Suppressor macrophage treated with lipopolysaccharide for 1 hour (primary cell): ENCODE measurements at places on chromosomes 12 and 14.

DNA sequence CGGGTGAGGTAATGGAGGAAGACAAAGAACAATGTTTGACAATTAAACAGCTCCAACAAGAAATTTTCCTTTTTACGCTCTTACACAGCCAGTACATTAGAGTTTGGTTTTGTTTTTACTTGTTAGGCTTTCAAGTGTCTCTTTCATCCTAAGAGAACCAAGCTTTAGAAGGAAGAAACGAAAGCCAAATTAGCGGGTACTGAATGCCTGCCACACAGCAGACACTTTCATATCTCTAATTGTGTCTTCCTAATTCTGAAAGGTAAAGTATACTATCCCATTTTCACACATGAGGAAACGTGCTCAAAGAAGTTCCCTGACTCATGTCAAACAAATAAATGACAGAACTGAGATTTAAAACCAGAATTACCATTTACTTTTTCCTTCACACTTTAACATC, 65.0 kb downstream of the CDK17 start:
- DNase-seq = no peak

GRCh38 chr12:3222979-3223378, 145.8 kb downstream of the TSPAN9 start:
- no peak for DNase-seq

- DNase-seq = peak; percentile 14
These were observed 932.3 kb downstream of the FLRT2 start for GRCh38 chr14:86462193-86462753.

GRCh38 chr12:118979763-118980406, 1.5 kb upstream of the SRRM4 start:
- peak; percentile 68 for DNase-seq

DNA sequence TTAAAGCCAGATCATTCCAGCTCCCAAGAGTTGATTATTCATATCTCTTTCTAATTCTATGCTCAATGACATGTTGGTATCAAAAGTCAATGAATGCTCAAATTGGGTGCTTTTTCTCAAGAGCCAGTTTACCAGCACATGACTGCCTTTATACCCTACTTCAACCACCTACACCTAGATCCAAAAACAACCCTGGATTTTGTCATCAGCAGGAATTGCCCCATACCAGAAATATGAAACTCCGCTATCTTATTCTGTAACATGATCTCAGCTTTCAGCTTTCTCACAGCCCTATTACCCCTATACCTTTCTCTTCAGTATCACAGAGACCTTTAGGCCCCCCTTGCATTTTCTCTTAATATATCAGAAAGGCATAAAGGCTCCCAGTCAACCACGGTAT, 32.3 kb upstream of the ESR2 start:
- DNase-seq = no peak

- no peak for DNase-seq
These were observed 281.9 kb downstream of the CACNA1C start for GRCh38 chr12:2334689-2335088.

GRCh38 chr12:53453953-53454640, 2.2 kb downstream of the PCBP2 start:
- no peak for DNase-seq

GRCh38 chr14:101116065-101116464, 212.5 kb upstream of the RTL1 start:
- no peak for DNase-seq
